Kidney (tissue), 22 donors: ENCODE measurements at places on chromosomes 7 and 10. TPM values are rescaled to one million over a fixed set of nuclear protein-coding genes. Genes with fewer than 3 reads are reported as not detected.

DNA sequence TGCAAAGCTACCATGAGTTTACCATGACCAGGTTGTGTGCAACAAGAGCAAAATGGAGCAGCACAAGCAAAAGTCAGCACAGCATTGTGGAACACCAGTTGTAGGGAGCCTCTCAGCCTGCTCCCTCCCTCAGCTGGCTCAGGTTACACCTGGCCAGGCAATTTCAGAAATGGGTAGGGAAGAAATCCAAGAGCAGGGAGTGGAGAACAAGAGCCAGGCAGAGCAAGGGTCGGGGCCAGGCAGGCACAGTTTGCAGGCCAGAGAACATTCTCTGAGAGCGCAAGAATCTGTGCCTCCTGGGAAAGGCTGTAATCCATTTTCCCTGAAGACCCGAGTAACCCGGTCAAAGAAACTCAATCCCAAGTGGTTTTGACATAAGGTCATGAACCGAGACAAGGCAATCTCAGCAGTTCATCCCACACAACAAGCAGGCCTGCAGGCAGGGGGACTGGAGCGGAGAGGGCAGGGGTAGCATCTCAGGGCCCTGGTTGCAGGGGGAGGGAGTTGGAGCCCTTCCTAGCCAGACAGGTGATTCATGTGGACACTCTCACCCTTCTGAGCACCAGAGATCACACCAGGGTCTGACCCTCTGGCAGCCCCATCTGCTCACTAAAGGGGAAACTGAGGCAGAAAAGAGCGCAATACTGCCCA is 258.4 kb downstream of the PLXNA4 start:
- peak; percentile 34 for DNase-seq

DNA sequence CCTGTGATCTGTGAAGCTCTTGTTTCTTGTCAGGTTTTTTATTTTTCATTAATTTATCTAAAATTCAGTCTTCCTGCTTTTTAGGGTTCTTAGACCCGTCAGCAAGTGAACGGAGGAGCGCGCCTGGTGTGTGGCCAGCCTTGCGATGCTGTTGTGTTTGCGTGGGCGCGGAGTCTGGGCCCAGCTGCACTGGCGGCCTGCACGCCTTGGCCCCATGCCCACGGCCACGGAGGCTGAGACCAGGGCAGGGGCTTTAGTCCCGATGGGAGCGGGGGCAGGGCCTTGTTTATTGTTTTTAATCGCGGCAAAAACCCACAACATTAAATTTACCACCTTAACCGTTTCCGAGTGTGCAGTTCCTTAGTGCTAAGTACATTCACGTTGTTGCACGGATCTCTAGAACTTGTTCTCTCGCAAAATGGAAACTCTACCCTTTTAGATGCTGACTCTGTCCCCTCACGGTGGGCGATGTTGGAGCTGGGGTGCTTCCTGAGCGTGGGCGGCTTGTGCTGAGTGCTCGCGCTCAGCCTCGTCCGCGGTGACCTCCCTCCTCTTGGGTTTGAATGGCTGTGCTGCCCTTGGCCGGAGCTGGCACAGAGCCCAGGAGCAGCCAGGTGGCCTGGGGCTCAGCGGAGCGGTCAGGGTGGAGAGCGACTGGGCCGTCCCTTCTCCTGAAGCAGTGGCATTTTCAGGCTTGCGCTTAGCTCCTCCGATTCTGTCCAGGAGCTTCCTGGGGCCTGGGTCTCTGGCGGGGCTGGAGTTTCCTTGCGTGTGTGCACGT is 69.1 kb downstream of the INPP5A start:
- peak; percentile 61 for DNase-seq

DNA sequence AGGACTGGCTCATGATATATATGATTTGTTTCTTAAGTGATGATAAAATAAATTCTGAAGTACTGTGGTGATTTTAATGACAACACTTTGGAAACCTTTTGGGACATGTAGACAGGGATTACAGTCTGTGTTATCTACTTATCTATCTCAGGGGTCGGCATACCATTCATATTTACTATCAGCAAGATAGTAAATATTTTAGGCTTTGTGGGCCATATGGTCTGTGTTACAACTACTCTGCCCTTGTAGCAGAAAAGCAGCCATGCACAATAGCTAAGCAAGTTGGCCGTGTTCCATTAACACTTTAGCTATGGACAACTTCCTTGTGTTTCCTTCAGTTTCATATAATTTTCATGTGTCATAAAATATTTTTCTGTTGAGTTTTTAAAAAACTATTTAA is 97.8 kb upstream of the PRPS1L1 start:
- peak; percentile 88 for DNase-seq

- DNase-seq: no peak
Observed at GRCh38 chr7:100825215-100825671, 2.1 kb downstream of the EPHB4 start.

Gene AKR1C4
- not detected for total RNA-seq

GRCh38 chr7:49762666-49763065 is 10.8 kb upstream of the VWC2 start:
- no peak for DNase-seq
